Fibroblast of skin of right biceps (primary cell): ENCODE measurements at places on chromosomes 13 and 19.

GRCh38 chr19:12156223-12157058 lies at the start of gene ZNF625:
ZNF625 (minus strand) TSS chr19:12156734; CDS start chr19:12156558, 176 bp downstream.
- peak; percentile 89 for DNase-seq

DNA sequence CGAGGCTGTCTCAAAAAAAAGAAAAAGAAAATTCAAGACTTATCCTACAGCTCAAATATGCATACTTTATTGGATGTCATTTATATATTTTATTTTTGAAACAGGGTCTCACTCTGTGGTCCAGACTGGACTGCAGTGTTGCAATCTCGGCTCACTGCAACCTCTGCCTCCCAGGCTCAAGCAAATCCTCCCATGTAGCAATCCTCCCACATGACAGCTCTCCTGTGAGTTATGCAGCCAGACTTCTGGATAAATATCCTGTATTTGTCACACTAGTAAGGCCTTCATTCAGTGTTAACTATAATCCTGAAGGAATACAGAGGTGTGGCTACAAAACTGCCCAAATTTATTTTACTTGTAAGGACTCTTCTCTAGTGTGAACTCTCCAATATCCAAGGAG lies 7.2 kb downstream of the ZNF552 start:
- no peak for DNase-seq

GRCh38 chr19:8039231-8039630 lies 13.3 kb upstream of the CCL25 start:
- DNase-seq: no peak

DNA sequence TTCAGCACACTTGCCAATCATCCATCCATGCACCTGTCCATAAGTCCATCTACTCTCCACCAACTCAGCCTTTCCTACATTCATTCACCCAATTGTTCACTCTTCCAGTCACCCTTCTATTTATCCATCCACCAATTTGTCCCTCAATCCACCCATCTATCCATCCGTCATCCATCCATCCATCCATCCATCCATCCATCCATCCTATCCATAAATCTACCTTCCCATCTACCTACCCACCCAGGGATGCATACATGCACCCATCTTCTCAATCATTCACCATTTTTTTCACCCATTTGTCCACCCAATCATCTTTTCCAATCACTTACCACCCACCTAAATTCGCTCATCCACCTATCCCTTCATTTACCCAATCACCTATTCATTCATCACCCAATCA lies 14.6 kb upstream of the CEACAM20 start:
- DNase-seq: no peak

DNA sequence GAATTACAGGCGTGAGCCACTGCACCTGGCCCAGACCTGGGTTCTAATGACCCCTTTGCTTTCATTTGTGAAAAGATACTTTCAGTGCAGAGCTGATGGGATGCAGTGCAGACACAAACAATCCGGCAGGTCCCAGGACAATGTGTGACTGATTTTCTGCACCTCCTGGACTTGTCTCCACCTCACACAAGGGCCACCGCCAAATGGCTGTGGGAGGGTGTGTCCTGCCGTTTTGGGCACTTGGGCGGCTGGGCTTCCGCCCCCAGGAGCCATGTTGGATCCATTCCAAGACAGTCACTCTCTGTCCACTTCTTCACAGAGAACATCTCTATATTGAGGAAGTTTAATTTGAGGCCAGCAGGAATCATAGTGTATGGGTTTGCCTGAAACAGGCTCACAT lies 112.3 kb upstream of the ZNF507 start:
- no peak for DNase-seq

DNA sequence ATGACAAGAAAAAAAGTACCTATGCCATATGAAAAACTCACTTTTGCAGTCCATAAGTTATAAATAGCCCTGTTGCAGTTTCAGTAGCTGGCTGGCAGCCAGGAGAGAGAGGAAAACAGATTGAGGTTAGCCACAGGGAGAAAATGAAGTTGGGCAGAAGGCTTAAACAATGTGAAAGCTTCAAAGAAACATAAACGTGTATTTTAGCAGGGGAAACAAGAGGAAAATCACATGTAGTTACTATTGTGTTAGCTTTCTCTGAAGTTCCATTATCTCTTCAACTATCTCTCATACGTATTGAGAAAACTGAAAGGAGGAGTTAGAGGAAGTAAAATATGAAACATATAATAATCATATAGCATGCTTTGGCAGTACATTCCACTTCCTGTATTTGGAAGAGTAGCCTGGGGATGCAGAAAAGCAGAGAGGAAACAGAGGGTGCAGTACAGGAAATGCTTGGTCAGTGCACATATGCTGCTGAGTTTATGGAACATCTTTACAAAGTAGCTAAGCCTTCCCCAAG lies 1551.1 kb downstream of the EFNB2 start:
- peak; percentile 77 for DNase-seq

- DNase-seq: no peak
Observed at GRCh38 chr19:48686088-48686487, 9.7 kb upstream of the FUT2 start.

GRCh38 chr19:34226036-34226435 lies 28.3 kb upstream of the GARRE1 start:
- DNase-seq: no peak

- DNase-seq: no peak
Observed at GRCh38 chr13:31011901-31012654, 79.6 kb downstream of the TEX26 start.
